Cerebellar nuclear complex (tissue), 1 donor: ENCODE measurements at places on chromosomes 7 and 10.

- DNase-seq = no peak
These were observed 209.3 kb upstream of the IMMP2L start for GRCh38 chr7:111771638-111772037.

- no peak for DNase-seq
These were observed 20.2 kb downstream of the TAS2R16 start for GRCh38 chr7:122975341-122975740.

DNA sequence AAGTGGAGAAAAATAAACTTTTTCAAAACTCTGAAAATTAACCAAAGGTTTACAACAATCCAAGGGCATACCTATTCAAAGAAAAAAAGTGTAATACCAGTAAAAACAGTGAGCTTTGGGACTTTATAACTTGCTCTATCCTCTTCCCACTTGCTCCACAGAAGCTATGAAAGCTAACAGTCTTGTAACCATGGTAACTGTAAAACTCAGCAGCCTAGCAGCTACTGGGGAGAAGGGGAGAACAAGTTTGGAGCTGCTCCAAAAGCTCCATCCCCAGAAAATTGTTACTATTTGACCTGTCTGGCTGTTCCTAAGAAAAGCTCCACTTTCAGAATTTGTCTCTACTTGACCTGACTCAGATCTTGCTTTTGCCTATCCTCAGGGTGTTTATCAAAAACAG, 191.5 kb downstream of the OTUD1 start:
- DNase-seq = no peak

GRCh38 chr10:61781969-61782403, 119.3 kb downstream of the CABCOCO1 start:
- DNase-seq = no peak

GRCh38 chr10:53222806-53223205, 450.2 kb upstream of the MBL2 start:
- DNase-seq = no peak

DNA sequence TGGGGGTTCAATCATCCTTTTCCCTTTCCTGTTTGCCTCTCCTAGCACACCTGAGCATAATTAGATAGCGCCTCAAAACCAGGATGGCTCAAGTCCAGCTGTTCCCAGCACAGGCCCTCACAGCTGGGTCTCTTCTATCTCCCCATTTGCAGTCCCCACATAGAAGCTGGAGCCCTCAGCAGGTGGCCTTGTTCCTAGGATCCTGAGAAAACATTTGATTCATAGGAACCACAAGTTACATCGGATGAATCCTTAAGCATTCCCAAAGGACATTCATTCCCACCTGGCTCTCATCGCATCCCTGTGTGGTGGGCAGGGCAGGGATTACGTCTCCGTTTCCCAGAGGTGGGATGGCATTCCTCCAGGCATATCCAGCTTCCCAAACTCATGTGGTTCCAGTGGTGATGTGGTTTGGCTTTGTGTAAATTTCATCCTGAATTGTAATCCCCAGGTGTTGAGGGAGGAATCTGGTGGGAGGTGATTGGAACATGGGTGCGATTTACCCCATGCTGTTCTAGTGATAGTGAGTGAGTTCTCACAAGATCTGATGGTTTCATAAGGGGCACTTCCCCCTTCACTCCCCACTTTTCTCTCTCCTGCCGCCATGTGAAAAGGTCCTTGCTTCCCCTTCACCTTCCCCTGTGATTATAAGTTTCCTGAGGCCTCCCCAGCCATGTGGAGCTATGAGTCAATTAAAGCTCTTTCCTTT, 49.8 kb upstream of the LEP start:
- DNase-seq = no peak

GRCh38 chr7:94182066-94182465, 177.9 kb upstream of the BET1 start:
- DNase-seq = no peak

DNA sequence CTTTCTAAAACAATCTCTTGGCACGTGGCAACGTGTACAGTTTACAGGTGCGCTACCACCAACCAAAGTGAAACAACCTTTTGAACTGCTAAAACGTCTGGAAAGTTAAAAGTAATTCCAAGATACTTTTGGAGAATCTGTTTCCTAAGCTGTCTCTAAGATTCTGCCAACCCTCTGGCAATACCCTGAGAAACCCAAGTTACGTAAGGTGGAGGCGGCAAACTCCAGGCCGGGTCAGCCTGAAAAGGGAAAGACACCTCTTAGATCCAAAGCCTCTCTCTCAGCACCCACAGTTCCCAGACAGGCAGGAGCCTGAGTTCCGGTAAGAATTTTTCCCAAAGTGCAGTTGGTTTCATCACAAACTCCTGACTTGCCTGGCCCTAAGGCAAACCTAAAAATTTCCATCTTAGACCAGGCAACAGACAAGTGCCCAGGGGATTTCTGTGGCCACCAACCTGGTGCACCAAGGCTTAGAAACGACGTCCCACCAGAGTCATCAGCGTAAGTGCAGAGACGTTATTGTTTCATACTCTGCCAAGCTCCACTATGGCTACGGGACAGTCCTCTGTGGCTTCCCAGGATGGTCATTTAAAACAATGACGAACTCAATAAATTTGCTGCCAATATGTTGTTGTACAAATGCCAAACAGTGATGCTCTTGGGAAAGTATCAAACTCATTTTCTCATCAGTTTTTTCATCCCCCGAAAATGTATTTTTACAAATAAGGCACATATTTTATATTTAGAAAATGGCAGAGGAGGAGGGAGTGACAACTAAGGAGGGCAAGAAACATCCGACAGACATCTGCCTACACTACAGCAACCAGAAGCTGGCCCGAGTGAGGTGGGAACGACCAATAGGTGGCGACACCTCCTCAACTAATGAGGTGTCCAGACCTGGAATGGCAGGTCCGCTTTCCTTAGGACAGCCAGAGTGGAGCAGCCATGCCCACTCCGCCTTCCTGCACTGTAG, 205.8 kb upstream of the FRMD4A start:
- no peak for DNase-seq

DNA sequence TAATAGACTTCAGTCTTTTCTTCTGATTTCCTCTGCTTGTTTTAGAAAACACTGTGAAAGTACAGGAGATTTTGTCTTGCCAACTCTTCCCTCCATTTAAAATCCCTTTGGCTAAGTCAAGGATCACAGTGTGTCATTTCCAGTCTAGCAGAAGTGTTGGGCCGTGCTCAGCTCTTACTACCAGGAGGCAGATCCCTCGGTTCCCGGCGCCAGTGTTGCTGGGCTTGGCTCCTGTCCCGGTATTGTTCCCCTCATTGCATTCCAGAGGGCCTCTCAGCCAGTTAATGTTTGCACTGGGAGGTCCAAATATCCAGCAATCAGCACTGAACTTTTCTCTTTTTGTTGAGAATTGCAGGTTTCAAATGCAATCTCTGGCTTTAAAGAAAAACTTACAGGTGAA, 612.1 kb upstream of the MGMT start:
- no peak for DNase-seq

DNA sequence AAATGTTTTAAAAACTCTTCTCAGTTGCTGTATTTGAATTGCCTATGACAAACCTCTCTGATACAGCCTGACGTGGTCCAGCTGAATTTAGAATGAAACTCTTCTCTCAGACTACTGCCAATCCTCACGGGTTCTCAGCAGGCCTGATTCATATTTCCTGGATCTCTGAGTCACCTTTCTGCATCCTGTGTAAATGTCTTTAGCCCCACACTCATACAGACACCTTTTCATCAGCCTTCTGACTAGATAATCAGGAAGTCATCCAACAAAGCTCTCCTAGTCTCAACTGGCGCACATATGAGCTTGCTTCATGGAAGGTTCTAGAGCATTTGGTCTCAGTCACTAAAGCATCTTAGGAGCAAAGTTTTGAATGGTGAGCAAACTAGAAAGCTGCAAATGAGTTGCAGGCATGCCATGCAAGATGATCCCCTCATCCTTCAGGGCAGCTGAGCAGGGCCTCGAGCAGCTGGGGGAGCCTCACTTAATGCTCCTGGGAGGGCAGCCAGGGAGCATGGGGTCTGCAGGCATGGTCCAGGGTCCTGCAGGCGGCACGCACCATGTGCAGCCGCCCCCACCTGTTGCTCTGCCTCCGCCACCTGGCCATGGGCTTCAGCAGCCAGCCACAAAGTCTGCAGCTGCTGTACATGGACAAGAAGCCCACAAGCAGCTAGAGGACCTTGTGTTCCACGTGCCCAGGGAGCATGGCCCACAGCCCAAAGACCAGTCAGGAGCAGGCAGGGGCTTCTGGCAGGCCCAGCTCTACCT, 182.8 kb downstream of the ARHGAP12 start:
- DNase-seq = no peak

- DNase-seq = no peak
These were observed 374.9 kb upstream of the PODXL start for GRCh38 chr7:131931370-131931769.

GRCh38 chr10:117790179-117790578, 247.6 kb downstream of the EMX2 start:
- DNase-seq = no peak

DNA sequence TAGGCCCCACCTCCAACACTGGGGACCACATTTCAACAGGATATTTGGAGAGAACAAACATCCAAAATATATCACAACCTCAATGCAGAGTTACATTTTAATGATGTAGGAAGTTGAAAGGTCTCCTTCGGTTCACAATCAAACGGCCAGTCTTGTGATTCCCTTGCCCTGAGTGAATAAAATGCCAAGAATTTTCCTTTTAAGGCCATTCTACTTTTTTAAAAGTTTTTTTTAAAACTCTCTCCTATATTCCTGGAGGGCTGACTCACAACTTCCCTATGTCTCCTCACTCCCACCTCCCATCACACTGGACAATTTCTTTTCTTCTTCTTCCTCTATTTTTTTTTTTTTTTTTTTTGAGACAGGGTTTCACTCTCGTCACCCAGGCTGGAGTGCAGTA, 693.6 kb upstream of the AUTS2 start:
- DNase-seq = no peak

- DNase-seq = no peak
These were observed 162.4 kb upstream of the PPP2R2D start for GRCh38 chr10:131738396-131738735.

- DNase-seq = no peak
These were observed 1.4 kb downstream of the FAM3C start for GRCh38 chr7:121394709-121395140.

DNA sequence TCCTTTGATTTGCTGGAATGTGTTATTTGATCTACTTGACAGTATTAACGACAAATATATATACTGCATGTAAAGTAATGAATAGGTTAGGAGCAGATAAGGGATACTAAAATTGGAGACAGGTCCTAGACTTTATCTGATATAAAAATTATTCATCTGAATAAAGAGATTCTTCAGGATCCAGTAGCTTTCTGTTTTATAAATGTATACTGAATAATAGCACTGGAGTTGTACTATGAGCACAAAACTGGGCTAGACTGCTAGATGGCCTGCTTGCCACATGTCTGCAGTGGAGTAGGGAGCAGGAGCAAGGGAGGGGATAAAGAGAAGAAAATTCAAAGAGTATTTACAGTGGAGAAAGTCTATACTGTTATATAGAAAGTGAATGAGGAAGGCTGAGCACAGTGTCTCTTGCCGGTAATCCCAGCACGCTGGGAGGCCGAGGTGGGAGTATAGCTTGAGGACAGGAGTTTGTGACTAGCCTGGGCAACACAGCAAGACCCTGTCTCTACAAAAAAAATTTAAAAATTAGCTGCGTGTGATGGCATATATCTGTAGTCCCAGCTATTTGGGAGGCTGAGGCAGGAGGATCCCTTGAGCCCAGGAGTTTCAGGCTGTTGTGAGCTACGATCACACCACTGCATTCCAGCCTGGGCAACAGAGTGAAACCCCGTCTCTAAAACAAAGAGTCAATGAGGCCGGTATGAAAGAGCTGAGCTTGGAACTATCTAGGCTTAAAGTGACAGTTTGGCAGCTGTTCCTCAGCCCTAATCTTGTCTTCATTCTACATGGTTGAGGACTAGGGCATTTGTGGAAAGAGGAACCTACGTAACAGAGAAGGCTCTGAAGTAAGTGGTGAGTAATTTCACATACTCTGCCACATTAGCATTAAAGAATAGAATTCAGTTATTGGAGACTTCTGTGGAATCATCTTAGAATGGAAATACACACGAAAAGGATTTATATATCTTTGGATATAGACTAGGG, 41.8 kb downstream of the CD36 start:
- no peak for DNase-seq

DNA sequence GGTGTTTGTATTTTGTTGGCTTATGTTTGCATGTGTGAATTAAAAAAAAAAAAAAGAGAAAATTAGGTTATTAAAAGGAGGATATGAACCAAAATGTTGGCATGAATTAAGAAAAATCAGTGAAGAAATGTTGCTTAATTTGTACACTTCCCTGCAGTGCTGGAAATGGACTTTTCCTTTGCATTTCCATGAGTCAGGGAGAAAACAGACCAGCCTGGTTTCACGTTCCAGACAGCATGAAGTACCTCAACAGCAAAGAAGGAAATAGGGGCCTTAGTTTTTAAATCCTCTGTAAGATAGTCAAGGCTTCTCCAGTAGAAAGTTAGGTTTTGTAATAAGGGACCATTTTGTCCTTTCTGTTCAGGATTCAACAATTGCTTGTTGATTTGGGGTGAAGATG, 159.7 kb downstream of the CELF2 start:
- no peak for DNase-seq

DNA sequence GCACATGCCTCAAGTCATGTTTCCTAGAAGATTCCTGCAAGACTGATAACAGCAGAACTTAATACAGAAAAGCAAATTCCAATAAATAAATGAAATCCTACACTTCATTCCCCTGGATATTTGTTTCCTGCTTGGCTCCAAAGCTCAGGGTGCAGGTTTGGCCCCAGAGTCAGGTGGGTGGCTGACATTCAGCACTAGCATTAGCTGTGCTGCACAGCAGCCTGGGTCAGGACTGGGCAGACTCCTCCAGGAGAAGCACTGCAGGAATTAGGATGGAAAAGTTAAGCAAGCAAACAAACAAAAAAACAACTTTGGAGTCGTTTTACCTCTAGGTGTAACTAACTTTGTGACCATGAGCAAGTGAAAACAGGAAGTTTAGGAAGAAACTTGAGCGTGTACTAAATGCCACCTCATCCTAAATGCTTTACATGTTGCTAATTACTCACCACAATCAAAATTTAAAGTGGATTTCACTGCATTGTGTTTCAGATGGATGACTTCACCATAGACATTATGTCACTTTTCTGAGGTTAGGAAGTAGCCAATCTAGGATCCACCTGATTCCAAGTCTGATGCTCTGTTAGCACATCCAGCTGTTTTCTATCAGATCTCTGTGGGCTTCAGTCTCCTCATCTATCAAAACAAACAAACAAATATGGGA, 239.4 kb downstream of the C7orf25 start:
- DNase-seq = no peak

GRCh38 chr7:123415625-123416024, 118.8 kb downstream of the IQUB start:
- DNase-seq = no peak

DNA sequence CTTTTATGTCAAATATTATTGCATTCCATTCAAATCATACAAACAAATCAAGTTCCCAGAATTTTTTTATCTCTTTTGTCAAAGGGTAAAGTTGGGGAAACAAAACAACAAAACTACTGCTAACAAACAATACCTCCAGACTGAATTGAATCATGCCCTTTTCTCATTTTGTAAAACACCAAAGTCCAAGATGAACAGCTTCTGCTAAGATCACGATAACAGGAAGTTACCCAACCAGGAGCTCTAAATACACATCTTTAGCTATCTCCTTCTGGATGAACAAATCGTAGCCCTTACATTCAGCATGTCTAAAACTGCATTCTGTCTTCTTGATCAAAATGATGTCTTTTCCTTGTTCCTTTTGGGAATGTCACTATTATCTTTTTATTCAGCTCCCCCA, 97.4 kb downstream of the CTTNBP2 start:
- no peak for DNase-seq
